ENCODE measurements at places on chromosomes 3 and 15.

- no peak for DNase-seq
These were observed 62.2 kb downstream of the ABHD5 start for GRCh38 chr3:43752905-43753304.

DNA sequence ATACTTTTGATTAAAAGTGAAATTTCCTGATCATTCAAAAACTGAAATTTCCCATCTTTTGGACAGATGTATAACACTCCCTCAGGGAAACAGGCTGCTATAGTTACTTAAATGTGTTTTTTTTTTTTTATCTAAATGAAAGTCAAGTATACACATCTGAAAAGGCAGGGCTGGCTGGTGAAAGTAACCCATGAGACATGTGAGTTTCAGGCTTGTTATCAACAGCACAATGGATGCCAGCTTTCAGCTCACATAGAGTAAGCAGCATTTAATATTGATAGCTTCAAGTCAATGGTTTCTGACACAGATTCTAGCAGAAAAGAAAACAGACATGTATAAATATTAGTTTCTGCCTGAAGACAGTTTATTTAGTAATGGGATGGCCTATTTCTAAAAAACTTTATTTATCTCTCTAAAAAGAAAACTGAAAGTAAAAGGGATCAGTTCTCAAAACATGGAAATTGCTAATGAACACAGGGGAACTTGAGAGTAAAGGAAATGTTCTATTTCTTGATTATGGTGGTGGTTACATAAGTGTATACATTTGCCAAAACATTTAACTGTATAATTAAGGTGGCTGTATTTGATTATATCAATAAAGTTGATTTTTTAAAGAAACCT is 89.7 kb upstream of the CMC1 start:
- DNase-seq, result no peak

DNA sequence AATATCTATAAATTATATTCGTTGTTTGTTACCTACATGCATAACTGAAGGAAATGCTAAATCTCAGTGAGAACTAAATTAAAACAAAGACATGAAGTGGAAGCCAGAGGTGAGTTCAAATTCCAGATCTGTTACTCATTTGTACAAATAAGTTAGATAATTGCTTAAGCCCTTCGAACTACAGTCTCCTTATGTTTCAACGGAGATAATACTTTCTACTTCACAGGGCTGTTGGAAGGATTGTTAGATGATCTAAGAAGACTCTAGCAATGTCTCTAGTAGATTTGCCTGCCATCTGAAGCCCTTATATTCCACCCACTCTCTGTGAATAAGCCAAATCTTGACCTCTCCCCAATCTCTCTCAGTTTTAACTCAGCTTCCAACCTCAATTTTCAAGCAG is 125.8 kb downstream of the P2RY1 start:
- DNase-seq, result no peak

DNA sequence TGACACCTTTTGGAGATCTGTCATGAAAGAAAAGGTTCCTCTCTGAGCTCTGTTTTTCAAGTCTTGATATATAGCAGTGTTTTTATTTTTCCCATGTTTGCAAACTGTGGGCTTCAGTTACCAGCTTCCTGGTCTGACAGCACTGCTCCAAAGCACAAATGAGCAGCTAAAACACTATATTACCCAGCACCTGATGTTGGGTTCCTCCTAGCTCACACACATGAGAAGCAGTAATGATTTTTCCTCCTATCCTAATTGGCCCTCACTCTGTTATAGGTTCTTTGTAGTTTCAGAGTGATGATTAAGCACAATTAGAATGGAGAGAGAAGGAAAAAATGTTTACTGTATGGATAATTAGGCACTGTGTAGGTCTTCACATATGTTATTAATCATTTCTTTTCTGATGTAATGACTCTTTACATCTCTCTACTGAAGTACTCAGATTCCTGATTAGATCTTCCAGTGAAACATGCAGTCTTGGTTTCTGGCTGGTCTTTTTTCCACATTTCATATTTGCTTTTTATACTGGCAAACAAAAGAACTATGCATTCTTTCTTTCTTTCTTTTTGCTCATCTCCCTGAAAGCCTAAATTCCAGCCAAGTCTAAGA is 939.7 kb downstream of the NSUN3 start:
- DNase-seq, result no peak

GRCh38 chr3:45771831-45772230 is 24.5 kb downstream of the SLC6A20 start:
- no peak for DNase-seq

All from right lung (tissue), 10 donors.